ENCODE measurements at places on chromosomes 2 and 18.

DNA sequence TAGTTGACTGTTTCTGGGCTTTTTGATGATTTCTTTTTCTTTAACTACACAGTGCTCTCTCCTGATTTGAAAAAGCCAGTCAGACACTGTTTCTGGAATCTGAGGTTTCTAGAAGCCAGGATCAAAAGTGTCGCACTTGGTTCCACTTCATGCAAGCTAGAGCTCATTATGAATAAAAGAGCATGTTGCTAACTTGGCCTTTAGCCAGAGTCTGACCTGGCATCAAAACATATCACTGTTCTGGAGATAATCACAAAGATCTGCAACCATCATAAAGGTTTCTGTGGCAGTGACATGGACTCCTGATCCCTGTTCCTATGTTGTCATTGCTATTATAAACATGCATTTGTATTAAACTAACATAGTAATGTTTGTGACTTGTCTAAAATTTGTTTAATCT, 76.1 kb upstream of the MAPRE2 start:
- no peak for DNase-seq

DNA sequence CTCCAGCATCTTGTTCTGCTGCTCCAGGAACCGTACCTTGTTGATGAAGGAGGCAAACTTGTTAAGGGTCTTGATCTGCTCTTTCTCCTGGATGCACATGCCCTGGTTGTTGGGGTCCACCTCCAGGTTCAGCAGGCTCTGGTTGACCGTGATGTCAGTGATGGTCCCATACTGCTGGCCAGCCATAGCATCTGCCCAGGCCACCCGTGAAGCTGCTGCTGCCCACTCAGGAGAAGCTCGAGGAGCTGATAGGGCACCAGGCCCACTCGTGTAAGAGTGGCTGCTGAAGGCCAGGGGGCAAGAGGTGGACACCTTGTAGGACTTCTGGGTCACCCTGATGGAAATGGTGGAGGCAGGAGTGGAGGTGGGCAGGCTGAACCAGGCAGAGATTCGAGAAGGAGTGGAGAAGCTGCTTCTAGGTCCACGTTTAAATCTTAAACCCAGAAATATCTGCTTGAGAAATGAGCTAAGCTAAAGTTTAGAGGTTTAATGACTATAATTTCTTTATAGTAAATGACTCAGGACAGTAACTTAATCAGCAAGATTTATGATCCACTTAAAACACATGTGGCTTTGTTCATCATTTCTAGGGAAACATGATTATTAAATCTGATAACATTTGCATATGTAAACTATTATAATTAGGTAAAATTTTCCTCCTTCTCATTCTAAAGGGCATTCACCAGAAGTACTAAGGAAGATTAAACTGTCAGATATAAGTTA, 358.7 kb upstream of the SETBP1 start:
- no peak for DNase-seq

DNA sequence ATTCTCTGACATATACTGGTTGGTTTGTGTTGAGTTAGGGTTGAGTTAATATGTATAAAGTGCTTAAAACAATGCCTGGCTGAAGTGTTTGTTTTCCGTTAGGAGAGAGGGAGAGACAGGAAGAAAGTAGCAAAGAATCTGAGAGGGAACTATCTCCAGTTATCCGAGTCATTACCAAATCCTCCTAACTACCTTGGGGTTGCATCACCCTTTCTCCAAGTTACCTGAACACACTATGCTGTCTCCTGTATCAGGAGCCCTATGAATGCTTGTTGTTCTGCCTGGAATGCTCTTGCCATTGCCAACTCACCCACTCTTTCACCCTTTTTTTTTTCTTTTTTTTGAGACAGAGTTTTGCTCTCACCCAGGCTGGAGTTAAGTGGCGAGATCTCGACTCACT, 47.9 kb upstream of the ITGAV start:
- no peak for DNase-seq

DNA sequence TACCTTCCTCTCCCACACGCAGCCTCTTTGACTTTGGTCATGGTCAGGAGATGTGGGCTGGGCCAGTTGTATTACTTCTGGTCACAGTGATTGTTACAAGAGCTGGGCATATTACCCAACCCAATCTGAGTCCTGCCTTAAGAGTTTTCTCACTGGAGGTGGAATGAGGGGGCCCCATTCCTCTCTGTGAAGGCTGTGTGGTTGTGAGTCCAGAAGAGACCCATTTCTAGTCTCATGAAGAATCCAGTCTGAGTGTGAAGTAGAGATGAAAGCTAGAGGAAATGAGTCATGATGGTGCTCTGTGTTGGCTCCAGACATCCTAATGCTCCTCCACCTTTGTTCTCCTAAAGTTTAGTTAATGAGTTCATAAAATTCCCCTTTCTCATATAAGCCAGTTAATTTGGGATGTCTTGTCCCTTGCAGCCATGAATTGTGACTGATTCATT, 50.8 kb upstream of the RASGRP3 start:
- DNase-seq, result no peak

DNA sequence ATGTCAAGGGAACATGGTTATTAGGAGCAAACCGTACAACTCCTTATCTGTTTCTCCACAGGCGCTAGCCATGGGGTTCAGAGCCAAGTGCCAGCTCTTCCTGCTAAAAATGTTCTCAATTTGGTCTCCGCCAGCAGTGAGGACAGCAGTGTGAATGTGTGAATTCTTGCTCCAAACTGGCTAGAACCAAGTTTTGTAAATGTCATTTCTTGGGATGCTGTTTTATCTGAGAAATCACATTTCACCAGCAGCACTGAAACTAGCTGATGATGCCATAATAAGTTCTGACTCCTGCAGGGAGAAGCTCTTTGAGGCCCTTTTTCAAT, 140.6 kb upstream of the LGALSL start:
- DNase-seq, result no peak

GRCh38 chr2:181573140-181573736, 83.7 kb downstream of the CERKL start:
- DNase-seq, result no peak

DNA sequence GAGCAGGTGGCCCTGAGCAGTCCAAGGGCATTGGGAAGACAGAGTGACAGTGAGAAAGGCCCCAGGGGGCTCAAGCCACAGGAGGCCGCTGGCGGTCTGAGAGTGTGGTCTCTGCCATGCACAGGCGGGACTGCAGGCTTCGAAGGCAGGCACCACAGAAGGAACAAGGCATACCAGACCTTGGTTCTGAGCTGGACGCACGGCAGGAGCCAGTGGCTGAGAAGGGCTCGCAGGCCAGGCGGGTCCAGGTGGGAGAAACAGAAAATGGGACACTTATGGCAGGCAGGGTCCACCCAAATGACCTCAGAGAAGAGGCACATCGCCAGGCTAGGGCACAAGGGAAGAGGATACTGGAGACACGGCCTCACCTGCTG, 14.9 kb downstream of the HJURP start:
- DNase-seq, result no peak

DNA sequence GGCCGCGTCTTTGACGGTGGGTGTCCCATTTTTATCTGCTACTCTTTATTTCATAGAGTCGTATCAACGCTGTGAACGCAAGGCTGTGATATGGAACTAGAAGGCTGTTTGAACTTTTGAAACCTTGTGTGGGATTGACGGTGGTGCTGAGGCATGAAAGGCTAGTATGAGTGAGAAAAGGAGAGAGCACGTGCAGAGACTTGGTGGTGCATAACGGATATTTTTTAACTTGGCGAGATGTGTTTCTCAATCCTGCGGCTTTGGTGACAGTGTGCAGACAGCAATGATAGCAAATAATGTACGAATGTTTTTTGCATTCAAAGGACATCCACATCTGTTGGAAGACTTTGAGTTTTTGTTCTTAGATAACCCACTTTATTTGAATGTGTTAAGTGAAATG, 6.2 kb downstream of the HES6 start:
- no peak for DNase-seq

Measured in activated naive CD4-positive, alpha-beta T cell (primary cell).